Posterior cingulate gyrus (tissue), 11 donors: ENCODE measurements at places on chromosomes 3 and 15.

DNA sequence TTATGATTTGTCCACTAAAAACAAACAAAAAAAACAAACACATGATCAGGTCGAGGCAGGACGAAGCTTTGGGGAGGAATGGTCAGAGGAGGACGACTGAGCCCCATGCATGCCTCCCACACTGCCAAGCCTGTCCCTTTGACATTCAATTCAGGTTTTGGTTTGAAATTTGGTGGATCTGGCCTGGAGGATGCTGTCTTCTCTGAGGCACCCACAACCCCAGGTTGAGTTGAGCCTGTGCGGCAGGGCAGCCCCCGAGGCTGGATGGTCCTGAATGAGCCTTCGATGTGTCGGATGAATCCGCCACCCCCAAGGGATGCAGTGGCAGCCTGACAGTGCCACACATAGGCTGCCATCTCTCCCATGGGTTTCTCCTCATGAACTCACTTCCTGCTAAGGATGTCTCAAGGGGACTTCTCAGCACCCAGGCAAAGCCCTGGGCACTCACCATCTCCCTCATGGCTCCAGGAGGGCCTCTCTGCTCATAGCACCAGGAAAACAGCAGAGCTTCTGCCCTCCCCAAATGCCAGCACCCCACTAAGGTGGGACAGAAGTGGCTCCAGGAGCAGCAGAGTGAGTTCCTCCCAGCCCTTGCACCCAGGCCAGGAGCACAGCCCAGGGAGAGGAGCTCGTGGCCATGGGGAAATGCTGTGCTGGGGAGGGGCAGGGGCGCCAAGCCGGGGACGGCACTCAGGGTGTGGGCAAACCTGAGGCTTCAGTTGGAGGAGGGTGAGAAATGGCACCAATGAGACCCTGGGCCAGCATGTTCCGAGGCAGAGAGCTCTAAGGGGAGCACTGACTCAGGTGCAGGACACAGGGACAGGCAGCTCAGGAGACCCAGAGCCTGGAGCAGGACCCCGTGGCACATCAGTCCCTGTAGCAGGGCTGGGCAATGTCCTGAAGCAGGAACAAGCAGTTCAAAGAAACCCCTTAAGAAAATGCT is 18.5 kb downstream of the PRR23E start:
- no peak for DNase-seq

GRCh38 chr15:38176155-38176554 is 76.5 kb upstream of the SPRED1 start:
- no peak for DNase-seq

GRCh38 chr15:65110676-65111292 is 4.2 kb downstream of the UBAP1L start:
- DNase-seq, result no peak

DNA sequence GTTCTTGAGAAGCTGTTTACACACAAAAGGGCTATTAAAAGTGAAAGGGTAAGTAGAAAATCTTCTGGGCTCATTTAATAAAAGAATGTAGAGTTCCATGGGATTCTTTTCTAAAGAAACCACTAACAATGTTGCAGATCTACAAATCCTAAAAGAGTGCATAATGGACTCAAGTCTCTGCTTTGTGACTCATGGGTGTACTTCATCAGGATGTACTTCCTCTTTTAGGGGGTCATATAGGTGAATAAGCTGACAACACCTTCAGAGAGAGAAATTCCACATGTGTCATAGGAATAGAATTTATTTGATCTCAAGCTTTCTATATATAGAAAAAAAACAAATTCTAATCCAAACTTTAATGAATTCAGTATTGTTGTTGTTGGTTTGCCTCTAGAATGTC is 355.5 kb downstream of the TIGIT start:
- no peak for DNase-seq

DNA sequence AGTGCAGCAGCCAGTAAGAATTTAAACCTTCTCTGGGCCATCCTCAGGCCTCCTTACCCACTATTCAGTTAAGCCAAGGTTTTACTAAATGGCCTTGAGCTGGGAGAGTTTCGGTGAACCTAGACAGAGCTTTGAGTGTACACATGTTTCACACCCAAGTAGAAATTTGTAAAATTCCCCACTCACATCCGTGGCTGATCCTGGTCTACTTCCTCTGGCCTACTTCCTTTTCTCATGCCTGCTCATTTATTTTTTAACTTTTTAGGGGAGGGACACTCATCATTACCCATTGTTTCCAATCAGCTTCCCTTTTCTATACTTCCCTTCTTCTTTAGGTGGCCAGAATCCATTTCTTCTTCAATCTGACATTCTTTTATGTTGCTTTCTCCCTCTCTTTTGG is 7.6 kb downstream of the CX3CR1 start:
- no peak for DNase-seq

GRCh38 chr3:78186404-78186803 is 1146.5 kb downstream of the ROBO2 start:
- DNase-seq, result no peak

GRCh38 chr15:80264031-80264430 is 12.0 kb upstream of the CTXND1 start:
- DNase-seq, result no peak

DNA sequence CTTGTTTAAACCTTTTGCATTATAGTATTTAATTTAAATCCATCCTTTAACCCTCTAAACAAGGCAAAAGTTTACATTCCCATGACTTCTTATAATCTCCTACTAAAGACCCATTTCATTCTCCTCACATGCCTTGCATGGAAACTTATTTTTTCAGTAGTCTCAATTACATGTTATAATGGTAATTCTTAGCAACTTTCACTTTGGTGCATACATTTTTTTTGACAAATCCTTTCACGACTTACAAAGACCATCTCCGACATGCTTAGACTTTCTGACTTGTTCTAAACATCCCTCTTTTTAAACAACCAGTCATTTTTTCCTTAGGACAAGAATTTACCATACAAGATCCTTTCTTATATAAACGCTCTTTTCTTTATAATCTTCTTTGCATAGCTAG is 615.4 kb upstream of the GBE1 start:
- DNase-seq, result no peak

DNA sequence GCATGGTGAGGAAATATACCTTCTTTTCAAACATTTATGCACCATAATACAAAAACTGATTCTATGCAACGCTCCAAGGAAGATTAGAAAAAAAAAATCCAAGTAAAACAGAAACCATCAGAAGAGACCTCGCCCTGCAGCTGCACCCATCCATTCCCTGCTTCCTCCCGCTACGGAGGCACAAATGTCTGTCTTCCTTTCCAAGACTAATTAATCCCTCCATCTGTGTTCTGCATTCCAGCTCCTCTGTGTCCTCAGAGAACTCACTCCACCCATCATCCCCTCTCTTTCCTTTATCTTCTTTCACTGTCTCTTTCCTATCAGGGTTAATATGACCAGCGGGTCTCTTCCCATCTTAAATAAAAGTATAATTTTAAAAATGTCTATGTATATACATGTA is 196.1 kb downstream of the ADAMTSL3 start:
- DNase-seq, result no peak

DNA sequence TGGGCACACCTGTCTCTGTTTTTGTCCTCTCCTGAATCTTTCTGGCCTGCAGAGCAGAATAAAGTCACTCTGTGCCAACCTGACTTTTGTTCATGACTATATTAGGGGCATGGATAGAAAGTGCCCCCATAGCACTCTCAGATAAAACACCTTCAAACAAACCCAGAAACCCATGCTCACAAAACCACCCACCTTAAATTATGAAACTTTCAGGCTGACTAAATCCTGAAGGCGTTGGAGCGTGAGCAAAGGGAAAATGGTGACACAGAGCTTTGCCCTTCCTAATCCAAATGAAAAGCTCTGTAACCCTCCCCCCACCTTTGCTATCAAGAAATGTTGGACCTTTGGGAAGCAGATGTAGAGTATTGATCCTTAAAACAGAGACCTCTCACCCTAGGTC is 138.9 kb downstream of the IGF1R start:
- DNase-seq, result no peak

- DNase-seq, result no peak
Measured at GRCh38 chr3:24067483-24067882, 122.4 kb downstream of the NR1D2 start.

DNA sequence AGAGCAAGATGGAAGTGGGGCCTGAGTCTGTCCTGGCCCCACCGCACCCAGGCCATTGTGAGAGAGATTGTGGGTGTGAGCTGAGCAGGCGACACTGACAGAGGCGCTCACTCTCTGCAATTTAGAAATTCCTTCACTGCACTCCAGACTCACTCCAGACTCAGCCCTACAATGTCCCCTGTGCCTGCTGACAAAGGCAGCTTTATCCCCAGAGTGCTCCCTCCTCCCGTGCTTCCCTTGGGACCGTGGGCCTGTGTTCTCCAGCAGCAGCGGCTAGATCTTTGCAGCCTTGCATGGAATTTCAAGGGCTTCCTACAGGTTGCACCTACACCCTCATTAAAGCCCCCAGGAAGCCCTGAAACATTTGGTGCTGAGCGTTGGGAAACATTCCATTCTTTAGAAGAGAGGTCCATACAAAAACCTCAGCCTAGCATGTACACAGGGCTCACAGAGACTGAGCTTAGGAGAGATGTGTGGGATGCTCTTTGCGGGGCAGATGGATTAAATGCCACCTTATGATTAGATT is 1.3 kb upstream of the IL16 start:
- no peak for DNase-seq

DNA sequence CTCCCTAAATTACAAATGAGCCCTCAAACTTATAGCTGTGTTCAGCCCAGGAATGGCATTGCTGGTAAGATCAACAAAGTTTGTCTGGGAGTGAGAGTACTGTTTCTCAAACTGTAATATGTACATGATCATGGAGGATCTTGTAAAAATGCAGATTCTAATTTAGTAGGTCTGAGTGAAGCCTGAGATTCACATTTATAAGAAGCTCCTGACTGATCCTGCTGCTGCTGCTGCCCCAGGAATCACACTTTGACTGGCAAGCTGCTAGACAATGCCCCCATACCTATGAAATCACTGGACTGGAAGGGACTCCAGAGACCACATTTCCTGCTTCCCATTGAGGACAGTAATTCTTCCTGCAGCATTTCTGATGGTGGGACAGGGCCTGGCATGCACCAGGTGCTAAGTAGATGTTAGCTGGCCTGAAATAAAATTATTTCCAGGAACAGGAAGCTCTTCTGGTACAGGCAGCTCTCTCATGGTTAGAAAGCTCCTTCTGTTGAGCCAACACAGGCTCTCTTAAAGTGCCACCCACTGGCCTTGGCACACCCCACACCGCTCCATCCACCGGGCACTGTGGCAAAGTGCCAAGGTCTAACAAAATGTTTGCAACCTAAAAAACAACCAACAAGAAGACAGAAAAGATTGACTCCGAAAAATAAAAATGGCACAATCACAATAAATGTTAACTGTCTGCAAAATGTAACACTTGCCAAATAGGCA is 36.7 kb upstream of the ZNF710 start:
- DNase-seq, result no peak

DNA sequence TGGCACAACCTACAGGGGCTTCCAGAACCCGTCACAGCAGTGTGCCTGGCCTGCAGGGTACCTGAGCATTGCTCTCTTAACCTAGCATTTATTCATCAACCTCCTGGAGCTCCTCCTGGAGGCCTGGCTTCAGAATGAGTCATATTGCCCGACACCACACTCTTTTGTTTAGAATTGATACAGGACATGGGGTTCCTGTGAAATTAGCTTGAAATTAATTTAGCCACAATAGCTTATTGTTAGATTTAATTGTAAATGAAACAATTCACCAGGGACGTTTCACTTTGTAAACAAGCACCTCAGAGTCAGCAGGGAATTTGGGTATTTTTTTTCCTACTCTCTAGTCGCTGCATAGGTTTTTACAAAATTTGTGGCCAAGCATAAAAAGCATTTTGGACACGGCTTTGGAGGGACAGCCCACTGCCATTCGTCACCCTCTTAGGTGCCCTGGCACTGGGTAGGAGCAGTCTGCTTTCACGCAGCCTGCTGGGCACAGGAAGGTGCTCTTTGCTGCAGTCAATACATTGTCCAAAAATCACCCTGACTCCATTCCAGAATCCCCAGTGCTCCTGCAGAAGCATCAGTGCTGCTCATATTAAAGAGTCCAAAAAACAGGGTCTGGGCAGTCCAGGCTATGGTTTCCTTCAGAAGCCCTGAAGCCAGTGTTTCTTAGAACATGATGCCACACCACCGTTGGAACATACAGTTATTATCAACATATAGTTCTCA is 60.8 kb upstream of the MEF2A start:
- DNase-seq, result no peak

DNA sequence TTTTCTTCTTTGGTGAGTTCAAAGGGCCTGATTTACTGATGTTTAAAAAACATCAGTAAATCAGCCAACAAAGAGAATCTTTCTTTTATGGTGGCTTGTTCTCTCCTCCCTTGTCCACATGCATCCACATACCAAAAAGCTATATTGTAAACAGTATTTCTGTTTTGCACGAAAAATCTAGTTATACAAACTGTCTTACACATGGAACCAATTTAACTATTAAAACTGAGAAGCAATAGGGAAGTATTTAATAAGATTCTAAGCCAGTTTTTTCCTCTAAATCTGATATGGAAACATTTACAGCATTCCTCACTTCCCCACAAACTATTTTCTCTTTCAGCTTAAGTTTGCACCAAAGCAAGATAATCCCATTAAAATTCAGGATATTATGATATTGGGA is 110.8 kb upstream of the ICE2 start:
- DNase-seq, result no peak
